ENCODE measurements at places on chromosomes 5 and 9. TPM values are rescaled to one million over a fixed set of nuclear protein-coding genes. Genes with fewer than 3 reads are reported as not detected.

GRCh38 chr5:172383191-172383802 lies 71.0 kb downstream of the SH3PXD2B start:
- DNase-seq, result no peak

DNA sequence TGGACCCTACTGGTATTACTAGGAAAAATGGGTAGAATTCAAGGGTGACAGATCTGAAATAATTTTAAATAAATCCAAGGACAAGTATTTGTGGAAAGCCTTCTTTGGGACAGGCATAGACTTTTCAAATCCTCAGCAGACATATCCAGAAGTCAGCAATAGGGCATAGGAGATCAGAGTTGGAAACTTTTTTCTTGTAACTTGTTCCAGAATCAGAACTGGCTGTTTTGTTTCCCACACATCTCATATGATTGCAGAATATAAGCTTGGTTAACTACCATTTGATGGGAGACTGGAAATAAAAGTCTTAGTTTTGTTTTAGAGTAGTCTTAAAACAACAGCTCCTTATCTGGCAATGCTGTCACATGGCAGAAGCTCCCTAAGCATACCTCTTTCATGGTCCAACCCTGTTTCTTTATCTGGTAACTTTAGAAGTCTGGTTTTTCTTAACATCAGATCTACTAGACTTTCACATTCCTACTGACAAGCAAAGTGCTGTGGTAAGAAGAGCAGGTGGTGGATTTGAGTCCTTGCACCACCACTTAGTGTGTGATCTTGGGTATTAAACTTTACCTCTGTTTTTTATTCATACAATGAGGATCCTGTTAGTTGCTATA lies 25.1 kb downstream of the XRCC4 start:
- DNase-seq, result no peak

DNA sequence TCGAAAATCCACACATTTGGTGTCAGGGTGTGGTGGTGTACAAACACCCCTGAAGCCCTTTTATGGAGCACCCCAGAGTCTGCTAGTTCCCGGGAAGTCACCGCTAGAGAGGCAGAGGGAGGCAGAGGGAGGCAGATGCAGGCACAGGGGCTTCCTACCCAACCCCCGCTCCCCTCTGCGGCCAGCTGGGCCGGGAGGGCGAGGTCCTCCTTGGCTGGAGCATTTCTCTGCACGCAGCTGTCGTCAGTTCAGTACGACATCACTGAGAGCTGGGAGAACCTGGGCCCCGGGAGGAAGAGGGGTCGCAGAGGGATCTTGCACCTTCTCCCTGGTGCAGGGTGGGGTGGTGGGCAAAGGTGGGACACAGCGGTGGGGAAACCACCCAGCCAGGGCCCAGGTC lies 15.8 kb upstream of the UBAC1 start:
- no peak for DNase-seq

DNA sequence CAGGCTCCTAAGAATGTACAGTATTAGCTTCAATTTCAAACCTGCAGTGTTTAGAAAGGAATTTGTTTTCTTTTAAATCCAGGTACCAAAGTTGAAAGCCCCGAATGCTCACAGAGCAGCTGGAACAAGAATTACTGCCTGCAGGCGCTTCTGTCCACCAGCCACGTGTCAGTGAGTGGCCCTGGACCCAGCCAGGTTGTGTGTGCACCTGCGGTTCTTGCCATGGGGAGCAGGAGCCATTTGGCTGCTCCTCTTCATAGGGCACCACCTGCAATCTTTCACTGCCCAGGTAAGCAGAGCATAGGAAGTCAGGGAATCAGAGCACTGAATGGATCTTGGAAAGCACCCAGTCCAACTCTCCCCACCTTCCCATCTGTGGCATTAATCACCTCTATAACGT lies 79.5 kb upstream of the PIP5K1B start:
- no peak for DNase-seq

- DNase-seq, result no peak
Observed at GRCh38 chr9:100219347-100219746, 120.3 kb downstream of the INVS start.

- no peak for DNase-seq
Observed at GRCh38 chr9:25726871-25727410, 48.7 kb upstream of the TUSC1 start.

DNA sequence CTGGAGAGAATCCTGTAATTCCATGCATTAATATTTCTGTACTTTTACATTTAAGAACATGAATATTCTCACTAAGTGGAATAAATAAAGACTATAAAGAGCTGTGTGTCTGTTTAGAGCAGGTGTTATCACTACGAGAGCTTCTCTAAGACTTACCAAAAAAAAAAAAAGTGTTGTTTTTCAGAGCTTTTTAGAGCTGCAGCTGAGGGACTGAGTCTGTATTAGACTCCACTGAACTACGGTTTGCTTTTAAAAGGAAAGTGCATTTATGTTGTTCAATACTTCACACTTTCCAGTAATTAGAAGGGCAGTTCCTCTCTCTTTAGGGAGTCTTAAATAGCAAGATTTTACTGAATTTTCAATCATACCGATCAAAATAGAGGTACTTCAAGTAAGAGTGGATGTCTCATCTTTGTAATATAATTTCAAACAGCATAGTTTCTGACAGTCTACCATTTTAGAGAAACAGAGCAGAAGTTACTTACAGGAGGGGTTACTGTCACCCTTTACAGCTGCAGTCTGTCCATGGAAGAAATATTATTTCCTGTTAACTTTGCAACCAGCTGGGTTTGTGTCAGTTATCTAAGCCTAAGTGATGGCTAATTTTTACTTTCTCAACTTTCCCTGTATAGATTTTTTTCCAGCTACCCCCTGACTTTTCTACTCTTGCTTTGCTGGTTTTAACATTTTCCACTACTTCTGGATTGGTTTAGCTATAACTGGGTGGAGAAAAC lies 2.4 kb downstream of the SYK start:
- no peak for DNase-seq

DNA sequence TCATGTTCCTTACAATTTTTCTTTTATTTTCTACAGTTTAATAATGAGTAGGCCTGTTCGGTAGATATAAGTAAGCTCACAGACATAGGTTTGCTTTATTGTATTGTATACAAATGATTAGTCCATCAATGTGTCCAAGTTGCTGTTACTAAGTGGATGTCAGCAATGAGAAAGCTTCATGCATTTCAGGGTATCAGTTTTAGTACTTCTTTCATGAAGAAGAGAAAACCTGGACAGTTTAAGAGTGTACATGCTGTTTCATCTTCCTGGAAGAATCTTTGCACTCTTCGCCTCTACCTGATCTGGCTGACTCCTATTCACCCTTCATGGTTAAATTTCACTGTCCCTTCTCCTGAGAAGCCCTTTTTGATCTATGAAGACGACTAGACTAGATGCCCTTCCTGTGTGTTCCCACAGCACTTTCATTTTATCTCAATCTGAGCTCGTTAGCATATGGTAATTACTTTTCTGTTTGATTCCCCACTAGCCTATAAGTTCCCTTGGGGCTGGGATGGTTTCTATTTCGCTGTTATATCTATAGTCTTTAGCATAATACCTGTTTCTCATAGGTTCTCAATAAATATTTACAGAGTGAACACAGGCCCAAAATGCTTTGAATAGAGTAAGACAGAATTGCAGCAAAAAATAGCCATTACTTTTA lies 70.7 kb downstream of the CETN3 start:
- no peak for DNase-seq

DNA sequence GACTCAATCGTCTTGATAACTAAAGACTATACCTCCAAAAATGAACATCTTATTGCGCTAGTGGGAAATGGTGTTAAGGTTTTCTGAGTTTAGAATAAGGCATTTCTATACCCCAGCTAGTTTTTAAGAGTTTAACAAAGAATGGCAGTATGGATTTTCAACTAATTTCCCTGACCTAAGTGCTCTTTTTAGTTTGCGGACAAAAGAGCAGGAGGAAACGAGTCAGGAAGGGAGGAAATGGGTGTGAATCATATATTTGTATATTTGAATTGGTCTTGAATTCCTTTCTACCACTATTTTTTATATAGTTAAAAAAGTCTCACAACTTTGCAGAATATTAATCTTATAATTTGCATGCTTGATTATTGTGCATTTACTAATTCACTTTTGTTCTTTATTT lies 516.3 kb upstream of the ZNF608 start:
- no peak for DNase-seq

DNA sequence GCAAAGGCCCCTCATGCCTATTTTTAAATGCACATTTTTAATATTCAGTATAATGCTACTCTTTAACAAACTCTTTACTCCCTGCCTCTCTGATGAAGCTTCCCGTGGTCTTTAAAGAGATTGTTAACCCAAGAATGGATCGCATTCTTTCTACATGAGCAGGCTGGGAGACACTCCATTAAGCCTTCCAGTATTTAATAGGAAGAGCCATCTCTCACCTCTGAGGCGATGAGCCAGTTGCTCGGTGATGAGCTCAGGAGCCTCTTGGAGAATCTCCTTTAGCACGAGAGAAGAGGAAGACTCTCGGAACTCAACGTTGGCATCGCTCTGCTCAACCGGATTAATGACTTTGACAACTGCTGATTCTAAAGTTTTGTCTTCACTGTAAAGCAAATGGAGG lies 59.6 kb downstream of the PRUNE2 start:
- DNase-seq, result no peak

- no peak for DNase-seq
Observed at GRCh38 chr5:93995126-93995621, 253.8 kb upstream of the POU5F2 start.

GRCh38 chr5:62974623-62975022 lies 396.0 kb downstream of the LRRC70 start:
- no peak for DNase-seq

- no peak for DNase-seq
Observed at GRCh38 chr5:14700478-14701436, 36.2 kb downstream of the OTULIN start.

GRCh38 chr5:43027054-43027785 lies 12.9 kb downstream of the ANXA2R start:
- DNase-seq, result no peak

DNA sequence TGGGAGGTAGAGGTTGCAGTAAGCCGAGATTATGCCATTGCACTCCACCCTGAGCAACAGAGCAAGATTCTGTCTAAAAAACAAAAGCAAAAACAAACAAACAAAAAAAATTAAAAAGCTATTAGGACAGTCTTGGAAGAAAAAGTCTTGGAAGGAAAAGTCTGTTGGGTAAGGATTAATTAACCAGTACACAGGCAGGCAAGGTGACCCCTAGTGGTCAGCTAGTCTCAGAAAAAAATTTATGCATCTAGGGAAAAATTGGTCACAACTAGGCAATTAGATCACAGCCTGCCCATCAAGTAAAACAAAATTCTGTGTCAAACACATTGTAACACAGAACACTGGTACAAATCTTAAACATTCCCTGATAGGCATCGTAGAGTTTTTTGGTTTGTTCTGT lies 6.7 kb upstream of the ANKRD18B start:
- no peak for DNase-seq

DNA sequence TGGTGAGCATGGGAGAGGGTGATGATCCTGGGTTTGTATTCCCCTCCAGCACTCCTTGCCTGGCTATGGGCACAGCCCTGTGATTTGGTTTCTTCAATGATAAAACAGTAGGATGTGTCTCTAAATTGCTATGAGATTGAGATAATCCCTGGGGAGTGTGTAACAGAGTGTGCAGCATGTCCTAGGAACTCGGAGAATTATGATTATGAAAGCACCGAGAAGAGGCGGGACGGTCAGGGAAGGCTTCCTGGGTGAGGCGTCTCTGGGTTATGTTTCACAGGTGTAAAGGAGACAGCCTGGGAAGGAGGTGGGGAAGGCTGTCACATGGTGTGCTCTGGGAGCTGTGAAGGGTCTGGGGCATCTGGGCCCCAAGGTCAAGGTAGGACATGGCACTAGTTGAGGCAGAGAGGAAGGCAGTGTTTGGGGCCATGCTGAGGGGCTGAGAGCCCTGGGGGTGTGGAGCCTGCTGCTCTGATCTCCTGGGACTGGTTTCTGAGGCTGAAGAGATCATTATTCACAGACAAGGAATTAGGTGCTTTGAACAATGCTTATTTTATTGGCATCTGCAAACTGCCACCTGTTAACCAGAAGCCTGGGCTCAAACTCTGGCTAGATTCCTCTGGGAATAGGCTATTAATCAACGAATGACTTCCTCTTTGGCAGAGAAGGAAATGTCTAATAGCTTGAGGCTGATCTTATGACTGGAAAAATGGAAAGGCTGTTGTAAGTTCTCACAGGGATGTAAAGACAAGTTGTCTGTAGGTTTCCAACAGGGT lies 73.8 kb upstream of the IL12B start:
- no peak for DNase-seq

Gene RORB
- 0.75 TPM for total RNA-seq

Gene SELENOP
- 2.2 TPM for total RNA-seq

Gene OSMR
- total RNA-seq, result 2.7 TPM

Gene IFNK
- total RNA-seq, result not detected

Gene FUT7
- 0.14 TPM for total RNA-seq

Gene NSUN2
- 75.0 TPM for total RNA-seq

Data from neural crest cell (in vitro differentiated cells).